ENCODE measurements at places on chromosomes 7 and 10.

DNA sequence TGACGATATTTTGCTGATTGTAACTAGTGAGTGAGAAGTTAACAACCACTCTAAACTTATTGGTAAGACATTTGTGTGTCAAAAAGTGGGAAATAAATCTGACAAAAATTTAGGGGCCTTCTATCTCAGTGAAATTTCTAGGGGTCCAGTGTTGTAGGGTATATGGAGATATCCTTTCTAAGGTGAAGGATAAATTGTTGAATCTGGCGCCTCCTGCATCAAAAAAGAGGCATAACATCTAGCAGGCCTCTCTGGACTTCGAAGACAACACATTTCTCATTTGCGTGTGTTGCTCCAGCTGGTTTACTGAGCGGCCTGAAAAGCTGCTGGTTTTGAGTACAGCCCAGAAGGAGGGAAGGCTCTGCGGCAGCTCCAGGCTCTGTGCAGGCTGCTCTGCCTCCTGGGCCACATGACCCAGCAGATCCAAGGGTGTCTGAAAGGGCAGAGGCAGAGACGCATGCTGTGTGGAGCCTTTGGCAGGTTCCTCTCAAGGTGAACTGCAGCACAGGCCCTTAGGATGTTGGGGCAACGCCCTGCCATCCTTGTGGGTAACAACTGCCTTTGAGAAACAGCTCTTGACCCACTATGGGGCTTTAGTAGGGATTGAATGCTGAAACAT is 72.4 kb downstream of the LMBR1 start:
- no peak for DNase-seq

- DNase-seq = no peak
Observed at GRCh38 chr7:155916926-155917655, 104.8 kb upstream of the SHH start.

- peak; percentile 59 for DNase-seq
Observed at GRCh38 chr7:90629297-90629918, 33.3 kb downstream of the CDK14 start.

DNA sequence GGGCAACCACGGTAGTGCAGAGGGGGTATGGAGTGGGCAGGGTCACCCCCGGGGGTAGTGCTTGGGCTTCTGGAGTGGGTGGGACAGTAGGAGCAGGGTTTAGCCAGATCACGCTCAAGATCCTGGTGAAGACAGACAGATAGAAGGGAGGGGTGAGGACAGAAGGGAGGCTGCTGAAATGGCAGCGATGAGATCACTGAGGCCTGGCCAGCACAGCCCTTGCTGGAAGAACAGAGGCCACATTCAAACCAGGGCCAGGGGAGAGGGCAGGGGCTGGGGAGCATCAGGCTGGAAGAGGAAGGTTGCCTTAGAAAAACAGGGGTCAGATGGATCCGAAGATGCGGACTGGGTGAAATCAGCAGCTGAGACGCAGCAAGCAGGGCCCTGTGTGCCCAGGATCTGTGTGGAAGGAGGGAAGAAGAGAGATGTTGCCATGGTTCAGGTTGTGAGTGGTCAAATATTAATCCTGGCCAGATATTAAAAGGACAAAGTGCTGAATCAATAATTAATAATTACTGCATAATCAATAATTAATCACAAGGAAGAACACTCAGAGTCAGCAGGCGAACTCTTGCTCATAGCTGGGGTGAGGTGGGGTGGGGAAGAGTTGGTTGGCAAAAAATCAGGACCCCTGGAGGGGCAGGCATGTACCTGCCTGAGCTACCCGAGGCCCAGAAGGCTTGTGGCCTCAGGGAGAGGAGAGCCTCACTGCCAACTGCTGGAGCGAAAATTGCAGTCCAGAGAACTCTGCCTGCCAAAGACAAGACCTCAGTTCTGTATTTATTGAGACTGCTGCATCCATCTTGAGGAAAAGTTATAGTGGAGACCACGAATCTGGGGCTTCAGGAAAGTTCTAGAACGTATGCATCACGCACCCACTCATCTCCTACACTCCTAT is 105.7 kb downstream of the GRB10 start:
- DNase-seq = no peak

- DNase-seq = peak; percentile 69
Observed at GRCh38 chr7:767941-768731, 41.1 kb upstream of the PRKAR1B start.

- DNase-seq = no peak
Observed at GRCh38 chr7:148674689-148675088, 24.0 kb upstream of the CUL1 start.

DNA sequence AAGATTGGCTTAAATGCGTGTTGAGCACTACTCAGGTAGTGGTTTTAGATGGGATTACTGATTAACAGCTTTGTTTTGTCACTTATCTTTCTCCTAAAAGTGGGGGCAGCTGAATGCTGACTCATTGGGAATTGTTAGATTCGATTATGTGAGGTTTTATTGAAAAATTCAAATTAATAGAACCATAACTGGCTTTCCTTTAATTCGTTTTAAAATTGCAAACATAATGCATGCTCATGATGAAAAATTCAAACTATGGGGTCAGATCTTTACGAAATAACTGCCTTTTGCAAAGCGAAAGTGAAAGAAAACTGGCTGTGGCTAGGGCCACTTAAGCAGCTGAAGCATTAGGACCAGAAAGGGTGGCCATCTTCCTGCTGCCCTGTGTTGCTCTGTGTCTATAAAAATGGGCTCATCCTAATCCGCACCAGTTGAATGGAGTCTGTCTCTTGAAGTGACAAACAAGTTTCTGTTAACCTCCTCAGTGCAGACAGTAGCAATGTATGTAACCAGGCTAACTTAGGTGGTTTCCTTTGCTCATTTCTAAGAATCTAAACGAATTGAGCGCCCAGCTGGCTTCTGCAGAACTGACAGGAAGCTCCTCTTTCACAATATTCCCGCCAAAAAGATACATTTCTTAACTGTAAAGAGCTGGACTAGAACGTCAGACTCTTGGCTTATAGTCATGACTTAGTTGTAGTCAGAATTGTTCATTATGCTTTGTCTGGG is 27.8 kb downstream of the DENND10 start:
- no peak for DNase-seq

- DNase-seq = no peak
Observed at GRCh38 chr7:44762726-44763522, 14.3 kb downstream of the ZMIZ2 start.

- peak; percentile 68 for DNase-seq
Observed at GRCh38 chr7:142632271-142633134, 116.8 kb upstream of the PRSS1 start.

- no peak for DNase-seq
Observed at GRCh38 chr10:86583983-86584382, 62.4 kb upstream of the WAPL start.

DNA sequence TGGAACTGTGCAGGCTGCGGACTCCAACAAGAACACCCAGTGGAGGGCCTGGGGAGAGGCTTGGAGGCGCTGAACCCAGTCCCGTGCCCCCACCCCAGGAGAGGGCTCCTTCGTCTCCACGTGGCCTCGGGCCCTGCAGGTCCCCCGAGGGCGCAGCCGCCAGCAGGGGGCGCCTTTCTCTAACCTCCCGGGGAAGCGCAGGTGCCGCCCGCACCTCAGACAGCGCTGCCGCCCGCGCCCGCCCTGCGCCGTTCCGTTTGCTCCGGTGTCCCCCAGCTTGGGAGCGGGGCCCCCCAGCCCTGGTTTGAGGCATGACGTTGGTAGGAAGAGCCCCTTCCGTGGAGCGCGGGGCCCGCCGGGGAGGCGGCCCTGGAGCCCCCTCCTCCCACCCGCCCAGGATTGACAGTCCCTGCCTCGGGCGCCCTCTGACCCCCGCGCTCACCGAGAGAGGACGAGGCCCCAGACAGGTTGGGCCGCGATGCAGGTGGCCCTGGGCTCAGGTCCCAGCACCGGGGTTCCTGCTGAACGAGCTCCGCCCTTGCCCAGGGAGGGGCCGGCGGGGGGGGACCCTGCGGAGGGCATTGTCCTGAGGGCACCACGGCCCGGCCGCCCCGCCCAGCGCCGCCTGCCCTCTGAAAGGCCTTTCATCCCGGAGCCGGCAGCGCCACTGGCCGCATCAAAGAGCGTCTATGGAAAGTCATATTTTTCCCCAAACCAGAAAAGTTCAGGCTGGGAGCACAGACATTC is 42.8 kb downstream of the FOXL3 start:
- DNase-seq = peak; percentile 81

DNA sequence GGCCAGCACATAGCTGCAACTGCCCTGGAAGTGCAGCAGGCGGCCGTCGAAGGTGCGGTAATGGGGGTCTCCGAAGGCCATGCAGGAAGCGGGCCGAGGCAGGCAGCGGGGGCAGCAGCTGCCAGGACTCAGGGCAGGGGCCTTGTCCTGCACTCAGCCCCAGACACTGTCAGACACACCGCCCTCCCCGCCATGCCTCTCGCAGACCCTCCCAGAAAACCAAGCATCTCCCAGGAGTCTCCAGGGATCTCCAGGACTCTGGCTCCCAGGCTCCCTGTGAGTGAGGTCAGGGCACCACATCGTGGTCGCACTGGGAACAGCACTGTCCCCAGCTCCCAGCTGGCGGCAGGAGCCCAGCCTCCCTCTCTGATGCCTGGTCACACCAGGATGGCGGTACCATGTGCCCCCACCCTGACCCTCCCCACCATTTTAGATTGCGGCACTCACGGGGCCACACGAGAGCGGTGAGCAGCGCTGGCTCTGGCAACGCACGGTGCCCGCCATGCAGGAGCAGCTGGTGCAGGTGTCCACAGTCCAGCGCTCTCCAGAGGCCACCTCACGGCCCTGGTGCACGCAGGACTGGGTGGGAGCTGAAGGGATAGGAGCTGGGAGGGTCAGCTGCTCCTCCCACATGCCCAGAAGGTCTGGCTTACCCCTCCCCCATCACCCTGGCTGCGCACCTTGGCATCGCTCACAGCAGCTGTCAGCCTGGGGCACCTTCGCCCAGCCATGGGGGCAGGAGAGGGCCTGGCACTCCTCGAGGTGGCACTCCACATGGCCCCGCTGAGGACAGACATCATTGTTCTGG is 17.5 kb downstream of the ATP6V1F start:
- DNase-seq = peak; percentile 55

DNA sequence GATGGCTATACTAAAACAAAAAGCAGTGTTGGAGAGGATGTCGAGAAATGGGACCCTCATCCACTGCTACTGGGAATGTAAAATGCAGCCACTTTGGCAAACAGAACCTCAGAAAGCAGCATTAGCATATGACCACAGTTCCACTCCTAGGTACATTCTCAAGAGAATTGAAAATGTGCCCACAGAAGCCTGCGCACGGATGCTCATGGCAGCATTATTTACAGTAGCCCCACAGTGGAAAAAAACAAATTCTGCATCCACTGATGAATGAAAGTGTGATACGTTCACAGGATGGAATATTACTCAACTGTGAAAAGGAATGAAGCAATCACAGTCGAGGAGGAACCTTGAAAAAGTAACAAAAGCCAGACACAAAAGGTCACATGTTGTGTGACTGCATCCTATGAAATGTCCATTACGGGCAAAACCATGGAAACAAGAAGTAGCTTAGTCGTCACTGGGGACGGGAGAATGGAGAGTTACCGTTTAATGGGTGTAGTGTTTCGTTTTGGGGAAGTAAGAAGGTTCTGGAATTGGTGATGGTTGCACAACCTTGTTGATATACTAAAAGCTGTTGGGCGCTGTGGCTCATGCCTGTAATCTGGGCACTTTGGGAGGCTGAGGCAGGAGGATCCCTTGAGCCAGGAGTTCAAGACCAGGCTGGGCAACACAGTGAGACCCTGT is 2.5 kb upstream of the UPK3B start:
- no peak for DNase-seq

DNA sequence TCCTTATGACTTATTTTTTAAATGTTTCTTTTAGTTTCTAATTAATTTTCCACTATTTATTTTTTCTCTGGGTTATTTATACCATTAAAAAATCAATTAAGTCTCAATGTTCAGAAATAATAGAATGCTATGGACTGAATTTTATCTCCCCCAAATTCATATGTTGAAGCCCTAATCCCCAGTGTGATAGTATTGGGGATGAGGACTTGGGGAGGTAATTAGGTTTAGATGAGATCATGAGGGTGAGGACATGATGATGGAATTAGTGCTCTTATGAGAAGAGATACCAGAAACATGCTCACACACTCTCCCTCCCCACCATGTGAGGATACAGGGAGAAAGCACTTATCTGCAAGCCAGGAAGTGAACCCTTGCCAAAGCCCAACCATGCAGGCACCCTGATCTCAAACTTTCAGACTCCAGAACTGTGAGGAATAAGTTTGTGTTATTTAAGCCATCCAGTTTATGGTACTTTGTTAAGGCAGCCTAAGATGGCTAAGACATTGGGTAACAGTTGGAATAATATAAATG is 202.6 kb downstream of the MDFIC start:
- DNase-seq = no peak

- no peak for DNase-seq
Observed at GRCh38 chr10:58570307-58570723, 57.6 kb downstream of the BICC1 start.
